ENCODE measurements at places on chromosomes 13 and 19.

DNA sequence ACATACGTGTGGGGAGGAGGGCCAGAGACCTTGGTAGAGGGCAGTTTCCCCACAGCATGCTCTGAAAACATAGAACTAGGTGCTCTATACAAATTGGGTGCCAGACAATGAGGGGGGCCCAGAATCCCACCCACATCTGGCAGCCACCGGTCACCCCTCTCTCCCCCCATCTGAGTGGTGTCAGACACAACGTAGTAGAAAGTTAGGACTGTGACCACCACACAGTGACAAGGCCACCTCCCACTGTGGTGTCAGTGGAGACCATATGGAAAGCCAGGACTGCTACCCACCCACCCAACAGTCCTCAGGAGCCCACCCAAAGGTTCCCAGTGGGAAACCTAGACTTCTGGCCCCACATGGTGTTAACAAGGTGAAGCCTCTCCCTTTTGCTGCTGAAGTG lies 2.1 kb upstream of the ATP4B start:
- no peak for DNase-seq

DNA sequence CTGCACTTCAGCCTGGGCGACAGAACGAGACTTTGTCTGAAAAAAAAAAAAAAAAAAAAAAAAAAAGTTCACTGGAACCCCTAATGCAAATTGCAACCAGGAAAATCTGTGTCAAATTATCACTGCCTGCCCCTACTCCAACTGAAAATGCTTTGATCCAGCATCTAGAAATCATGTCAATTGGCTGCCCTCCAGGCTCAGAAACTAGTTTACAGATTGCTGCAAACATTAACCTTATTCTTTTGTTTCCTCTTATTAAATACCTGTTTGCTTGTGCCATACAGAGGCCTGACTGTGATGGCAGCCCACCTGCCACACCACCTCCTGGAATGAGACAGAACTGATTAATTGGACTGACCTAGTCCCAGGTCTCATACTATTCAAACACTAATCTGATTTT lies 18.6 kb upstream of the AKT2 start:
- no peak for DNase-seq

GRCh38 chr13:50923272-50923671 lies 13.7 kb downstream of the RNASEH2B start:
- no peak for DNase-seq

GRCh38 chr13:80599765-80600164 lies 258.8 kb upstream of the SPRY2 start:
- no peak for DNase-seq

DNA sequence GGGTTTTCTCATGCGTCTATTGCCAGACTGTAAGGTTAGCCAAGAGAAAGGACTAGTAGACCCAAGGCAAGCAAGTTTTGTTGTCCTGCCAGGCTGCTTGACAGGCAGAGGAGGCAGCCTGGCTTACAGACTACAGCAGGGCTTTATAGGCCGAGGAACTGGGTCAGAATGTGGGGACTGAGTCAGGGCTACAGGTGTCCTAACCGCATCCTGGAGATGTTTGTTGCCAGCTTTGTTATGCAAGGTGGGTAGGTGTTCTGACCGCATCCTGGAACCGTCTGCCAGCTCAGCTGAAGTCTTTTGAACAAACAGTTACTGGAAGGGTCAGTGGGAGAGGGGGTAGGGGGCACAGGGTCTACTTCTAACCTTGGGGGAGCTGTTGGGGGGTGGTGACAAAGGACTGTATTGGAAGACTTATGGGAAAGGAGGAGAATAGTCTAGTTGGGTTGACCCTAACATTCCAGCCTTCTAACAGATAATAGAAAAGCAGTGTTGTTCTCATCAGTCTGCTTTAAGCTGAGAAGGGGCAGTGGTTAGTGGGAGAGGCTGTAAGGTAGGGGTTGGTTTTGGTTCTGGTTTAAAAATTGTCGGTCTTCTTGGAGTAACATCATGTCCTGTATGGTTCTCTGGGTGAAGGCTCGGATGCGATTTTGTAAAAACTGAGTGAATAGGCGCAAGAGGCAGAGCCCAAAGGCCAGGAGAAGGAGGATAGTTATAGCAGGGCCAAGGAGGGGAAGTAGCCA lies 913.8 kb upstream of the SLITRK5 start:
- DNase-seq, result no peak

DNA sequence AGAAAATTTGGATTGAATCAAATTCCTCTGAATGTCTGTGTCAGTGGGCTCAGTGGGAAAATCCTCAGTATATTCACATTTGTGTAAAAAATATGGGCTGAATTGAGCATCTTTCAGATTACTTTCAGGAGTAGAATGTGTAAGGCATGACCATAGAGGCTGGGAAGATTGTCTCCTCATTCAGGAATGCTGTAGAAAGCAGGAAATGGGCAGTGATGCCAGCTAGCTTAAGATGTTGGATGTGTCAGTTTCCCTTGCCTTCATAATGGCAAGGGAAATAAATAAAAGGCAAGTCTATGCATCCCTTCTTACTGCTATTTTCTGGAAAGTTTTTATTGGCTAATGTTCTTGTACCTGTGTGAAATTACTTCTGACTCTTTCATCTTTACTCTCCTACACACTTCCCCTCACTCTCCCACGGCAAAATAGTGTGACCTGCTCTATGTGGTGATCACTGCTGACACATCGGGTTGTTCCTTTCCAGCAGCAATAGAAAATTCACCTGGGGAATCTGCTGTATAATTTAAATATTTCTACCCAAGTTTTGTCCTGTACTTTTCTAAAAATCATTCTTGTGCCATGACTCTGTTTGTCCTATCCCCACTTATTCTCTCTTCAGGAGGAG lies 103.2 kb downstream of the LMO7 start:
- no peak for DNase-seq

GRCh38 chr19:50632151-50632835 lies 7.4 kb downstream of the SYT3 start:
- no peak for DNase-seq

DNA sequence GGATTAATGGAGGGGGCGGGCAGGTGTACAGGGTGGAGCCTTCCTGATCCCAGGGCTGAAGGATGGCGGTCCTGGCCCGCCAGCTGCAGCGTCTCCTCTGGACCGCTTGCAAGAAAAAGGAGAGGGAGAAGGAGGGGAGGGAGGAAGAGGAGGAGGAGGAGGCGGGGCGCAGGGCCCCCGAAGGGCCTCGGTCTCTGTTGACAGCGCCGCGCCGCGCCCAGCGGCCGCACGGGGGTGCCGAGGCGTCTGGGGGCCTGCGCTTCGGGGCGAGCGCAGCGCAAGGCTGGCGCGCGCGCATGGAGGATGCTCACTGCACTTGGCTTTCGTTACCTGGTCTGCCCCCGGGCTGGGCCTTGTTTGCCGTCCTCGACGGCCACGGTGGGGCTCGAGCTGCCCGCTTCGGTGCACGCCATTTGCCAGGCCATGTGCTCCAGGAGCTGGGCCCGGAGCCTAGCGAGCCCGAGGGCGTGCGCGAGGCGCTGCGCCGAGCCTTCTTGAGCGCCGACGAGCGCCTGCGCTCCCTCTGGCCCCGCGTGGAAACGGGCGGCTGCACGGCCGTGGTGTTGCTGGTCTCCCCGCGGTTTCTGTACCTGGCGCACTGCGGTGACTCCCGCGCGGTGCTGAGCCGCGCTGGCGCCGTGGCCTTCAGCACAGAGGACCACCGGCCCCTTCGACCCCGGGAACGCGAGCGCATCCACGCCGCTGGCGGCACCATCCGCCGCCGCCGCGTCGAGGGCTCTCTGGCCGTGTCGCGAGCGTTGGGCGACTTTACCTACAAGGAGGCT lies at the start of gene PPM1N:
PPM1N (plus strand) TSS at position 33 of the 785 bp plus-strand sequence; CDS start at position 63, 30 bp downstream.
- DNase-seq, result no peak
